ENCODE measurements at places on chromosomes 6 and 20.

DNA sequence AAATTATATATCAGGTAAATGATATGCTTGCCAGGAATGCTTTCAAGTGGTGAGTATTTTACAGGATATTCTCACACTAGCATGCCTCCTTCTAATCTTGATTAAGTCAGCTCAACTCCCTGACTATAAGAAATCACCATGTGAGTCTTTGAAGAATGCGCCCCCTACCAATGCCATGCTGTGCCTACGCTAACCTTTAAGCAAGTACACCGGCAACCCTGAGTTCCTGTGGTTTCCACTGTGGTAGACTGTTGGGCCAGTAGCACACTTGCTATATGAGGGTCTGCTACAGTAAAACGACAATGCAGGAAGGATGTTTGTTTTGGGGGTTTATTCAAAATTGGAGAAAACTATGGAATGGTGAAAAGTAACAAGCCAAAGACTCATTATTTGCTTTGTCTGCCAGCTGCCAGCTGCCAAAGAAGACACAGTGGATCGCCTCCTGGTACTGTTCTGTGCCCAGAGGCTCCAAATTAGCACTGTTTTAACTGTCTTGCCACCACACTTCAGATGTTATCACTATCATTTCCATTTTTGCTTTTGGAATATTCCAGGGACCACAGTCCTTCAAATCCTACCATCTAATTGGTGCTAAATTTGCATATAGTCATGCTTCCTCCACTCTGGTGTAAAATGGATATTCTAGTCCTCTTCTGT lies 333.5 kb downstream of the RNGTT start:
- DNase-seq = no peak

DNA sequence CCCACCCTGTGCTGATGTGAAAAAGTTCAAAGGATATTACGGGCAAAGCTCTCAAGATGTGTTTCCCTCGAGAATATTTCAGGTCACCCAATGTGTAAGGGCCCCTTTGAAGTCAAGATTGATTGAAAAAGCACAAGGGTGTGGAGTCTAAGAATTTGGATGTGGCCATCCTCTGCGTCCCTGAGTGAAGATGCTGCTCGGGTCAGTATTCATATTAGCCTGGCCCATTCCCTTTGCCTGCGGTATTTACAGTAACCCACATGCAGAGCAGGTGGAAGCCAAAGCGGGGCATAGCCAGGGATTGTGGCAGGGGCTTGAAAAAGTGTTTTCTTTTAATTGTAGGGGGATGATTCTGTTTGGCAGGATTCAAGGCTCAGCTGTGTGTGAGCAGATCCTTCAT lies 211.0 kb downstream of the TSHZ2 start:
- no peak for DNase-seq

DNA sequence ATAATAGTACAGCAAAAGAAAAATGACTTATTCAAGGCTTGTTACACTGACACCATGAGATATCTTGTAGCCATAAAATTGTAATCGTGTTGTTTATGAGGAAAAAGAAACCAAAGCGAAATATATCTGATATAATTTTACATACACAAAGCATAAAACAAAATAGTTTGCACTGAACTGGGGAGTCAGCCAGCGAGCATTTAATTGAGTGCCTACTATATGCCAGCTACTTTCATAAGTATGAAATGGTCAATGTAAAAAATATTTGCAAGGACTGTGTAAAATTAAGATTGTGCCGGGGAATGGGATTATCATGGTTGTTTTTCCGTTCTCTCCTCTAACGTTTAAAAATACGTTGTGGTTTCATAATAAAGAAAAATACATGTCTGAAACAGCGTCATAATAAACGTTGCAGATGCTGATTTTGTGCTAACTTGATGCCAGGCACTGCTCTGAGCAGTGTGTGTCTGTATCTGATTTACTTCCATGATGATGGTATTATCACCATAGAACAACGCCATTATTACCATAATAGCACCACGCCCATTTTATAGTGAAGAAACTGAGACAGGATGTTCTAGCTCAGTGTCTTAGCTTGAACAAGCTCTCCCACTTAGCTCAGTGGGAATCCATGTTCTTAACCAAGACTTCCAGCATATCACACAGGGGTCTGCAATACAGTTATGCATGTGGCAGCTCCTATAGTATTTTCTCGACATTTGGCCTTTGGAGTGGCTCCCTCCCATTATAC lies 144.6 kb downstream of the BCAS1 start:
- no peak for DNase-seq

- no peak for DNase-seq
Measured at GRCh38 chr6:54206510-54206909, 95.3 kb downstream of the MLIP start.

DNA sequence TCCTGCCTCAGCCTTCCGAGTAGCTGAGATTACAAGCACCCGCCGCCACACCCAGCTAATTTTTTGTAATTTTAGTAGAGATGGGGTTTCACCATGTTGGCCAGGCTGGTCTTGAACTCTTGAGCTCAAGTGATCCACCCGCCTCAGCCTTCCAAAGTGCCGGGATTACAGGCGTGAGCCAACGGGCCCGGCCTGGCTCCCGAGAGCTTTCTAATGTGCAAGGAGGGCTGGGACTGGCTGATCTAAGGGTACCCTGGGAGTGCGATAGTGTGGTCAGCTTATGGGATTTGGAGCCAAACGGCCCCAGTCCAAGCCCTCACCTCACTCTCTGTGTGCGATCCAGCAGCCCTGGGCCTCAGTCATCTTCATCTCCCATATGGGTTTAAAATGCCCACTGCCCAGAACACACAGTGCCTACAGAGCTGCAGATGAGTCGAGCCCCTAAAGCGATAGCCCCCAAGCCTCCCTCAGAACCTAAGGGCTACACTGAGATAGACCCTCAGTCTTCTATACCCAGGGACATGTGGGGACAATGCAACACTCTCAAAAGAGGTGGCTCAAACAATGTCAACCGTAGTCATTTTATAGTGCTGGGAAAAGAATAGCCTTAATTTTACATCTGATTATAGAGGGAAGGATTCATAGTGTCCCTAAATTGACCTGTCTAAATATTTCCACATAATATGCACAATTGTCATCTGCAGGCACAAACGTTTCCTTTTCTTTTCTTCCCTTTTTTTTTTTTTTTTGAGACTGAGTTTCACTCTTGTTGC lies 50.1 kb downstream of the SSR1 start:
- no peak for DNase-seq

GRCh38 chr6:61817716-61818115 lies 468.3 kb downstream of the KHDRBS2 start:
- DNase-seq = no peak

- no peak for DNase-seq
Measured at GRCh38 chr6:143965503-143966171, 42.4 kb downstream of the PLAGL1 start.

DNA sequence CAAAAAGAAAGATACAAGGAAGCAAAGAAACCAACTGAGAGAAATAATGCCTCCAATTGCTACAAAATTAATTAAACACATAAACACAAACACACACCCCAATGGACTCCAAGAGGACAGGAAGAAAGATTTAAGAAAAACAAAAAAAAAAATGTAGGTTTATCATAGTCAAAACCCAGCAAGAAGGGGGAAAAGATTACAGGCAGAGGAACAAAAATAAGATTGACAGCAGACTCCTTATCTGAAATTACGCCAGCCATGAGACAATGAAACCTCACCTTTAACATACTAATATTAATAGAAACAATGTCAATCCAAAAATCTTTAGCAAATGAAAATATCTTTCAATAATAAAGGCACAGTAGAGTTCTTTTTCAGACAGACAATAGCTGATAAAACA lies 155.8 kb downstream of the RNGTT start:
- no peak for DNase-seq

GRCh38 chr20:7893014-7893730 lies 47.1 kb downstream of the HAO1 start:
- no peak for DNase-seq

- no peak for DNase-seq
Measured at GRCh38 chr20:47350181-47350550, 6.3 kb downstream of the ZMYND8 start.

DNA sequence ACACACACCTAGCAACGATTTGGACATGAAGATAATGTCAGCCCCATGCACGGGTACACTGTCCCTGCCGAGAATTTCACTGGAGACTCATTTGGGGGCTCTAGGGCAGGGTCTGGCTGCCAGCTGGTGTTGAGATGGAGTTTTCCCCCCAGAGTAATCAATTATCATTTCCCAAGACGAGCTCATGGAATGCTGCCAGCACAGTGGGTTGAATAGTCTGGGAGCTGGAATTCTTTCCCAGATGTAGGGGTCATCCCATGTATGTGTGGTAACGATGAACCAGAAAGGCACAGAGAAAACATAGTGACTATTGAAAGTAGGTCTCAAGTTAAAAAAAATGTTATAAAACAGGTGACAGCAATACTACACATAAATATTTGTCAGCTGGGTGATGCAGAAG lies 579.9 kb downstream of the MAFB start:
- DNase-seq = no peak

DNA sequence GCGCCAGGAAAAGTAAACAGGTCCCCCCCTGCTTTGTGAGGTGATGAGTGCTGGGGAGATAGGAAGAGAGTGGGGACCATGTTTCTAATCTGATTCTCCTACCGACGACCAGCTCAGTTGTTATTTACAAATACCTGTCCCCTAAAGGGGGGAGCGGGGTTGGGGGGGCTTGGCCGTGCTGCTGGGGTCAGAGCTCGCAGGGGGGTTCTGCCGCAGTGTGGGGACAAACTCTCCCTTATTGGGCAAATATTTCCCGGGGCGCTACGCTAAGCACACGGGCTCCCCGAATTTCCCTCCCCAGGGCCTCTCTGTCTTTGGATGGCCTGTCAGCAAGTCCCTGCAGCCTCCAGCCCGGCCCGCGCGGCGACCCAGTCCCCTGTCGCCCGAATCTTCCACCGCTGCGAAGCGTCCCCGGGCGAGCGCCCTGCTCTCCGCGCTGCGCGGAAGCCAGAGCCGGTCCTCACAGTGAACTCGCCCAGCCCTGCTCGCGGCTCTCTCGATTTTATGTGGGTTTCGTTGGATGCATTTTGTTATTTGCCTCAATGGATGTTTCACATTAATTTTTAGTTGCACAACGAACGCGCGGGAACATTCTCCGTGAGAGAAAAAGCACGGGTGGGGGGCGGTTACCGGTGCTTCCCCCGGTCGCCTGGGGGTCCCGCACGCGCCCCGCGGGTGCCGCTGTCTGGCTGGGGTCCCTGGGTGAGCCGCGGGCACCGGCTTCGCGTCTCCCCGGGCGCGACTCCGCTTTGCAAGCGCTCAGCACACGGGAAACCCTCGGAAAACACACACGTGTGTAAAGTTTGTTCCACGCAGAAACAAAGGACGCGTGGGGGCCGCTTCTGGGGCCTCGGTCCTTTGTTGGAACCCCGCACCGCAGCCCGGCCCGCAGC lies 1.5 kb upstream of the STX16 start:
- DNase-seq = no peak

- DNase-seq = no peak
Measured at GRCh38 chr6:37602346-37602745, 95.3 kb downstream of the MDGA1 start.

- no peak for DNase-seq
Measured at GRCh38 chr6:2111162-2111677, 134.2 kb downstream of the GMDS start.

GRCh38 chr6:142550310-142551063 lies 248.7 kb downstream of the ADGRG6 start:
- no peak for DNase-seq

- no peak for DNase-seq
Measured at GRCh38 chr6:150659046-150659763, 59.5 kb downstream of the PLEKHG1 start.

DNA sequence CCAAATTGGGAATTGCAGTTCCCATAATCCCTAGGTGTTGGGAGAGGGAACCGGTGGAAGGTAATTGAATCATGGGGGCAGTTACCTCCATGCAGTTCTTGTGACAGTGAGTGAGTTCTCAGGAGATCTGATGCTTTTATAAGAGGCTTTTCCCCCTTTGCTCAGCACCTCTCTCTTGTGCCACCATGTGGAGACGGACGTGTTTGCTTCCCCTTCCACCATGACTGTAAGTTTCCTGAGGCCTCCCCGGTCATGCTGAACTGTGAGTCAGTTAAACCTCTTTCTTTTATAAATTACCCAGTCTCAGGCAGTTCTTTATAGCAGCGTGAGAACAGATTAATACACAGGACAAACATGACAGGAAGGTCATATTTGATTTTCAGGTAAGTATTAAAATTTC lies 25.3 kb upstream of the HECA start:
- no peak for DNase-seq

DNA sequence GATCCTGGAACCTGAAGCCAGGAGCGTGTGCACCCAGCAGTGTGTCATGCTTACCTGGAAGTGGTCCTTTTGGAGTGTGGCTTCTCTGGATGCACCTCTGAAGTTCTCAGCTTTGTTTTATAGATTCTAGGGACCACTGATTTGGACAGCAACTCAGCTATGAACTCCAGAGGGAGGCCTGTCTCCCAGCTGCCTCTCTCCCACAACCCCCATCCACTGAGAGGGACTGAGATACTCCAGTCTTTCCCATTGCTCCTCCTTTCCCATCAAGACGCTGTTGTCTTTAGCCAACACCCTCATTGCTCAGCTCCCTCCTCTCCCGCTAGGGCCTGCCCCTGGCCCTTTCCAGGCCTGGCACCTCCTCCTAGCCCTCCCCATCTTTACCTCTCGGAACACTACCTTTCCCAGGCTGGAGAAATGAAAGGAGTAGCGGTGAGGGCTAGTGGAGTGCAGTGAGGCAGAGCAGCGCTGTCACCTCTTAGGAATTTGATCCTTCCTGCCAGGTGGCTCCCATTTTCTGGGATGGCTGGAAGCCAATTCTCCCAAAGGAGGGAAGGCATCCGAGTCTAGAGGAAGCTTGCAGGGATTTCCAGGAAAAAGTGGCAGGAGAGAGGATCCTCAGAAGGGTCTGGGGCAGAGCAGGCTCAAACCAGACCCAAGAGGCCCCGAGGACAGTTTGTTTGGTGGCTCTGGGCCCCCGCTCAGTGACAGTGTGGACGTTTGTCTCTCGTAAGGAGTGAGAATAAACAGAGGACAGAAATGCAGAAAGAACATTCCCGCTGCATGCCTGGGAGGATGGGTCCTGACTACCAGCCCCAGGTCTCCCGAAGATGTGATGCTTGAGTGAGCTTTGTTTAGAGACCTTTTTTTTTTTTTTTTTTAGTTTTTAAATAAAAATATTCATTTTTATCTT lies at the start of gene LRRN4:
Gene LRRN4 (minus strand): TSS at position 285 of the 913 bp plus-strand sequence. CDS start 1,261 bp downstream, outside the sequence.
- DNase-seq = no peak

DNA sequence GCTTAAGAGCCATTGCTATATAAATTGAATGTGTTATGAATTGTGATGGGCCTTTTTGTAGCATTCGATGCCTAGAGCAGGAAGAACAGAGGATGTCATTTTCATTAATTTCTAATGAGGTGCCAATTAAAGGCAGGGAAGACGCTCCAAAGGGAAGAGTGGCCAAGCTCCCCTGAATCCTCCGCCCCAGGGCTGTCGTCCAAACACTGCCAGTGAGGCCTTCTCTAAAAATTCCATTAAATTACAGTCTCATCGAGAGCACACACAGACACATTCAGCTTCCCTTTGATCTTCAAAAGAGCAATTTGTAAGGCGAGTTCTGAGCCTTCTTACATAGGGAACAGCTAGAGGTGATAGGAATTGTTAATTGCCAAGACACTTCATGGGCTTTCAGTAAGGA lies 300.0 kb downstream of the ZFAND3 start:
- peak; percentile 70 for DNase-seq

GRCh38 chr20:13098720-13099355 lies 90.1 kb downstream of the SPTLC3 start:
- DNase-seq = no peak

GRCh38 chr6:92376691-92377090 lies 1042.7 kb downstream of the EPHA7 start:
- peak; percentile 50 for DNase-seq

All from spinal cord (tissue), 10 donors.